ENCODE measurements at places on chromosomes 1 and 21. TPM values are rescaled to one million over a fixed set of nuclear protein-coding genes. Genes with fewer than 3 reads are reported as not detected.

DSTYK gene
- 16.4 TPM for total RNA-seq

PRDM2 gene
- total RNA-seq: 113 TPM

GRCh38 chr1:172270605-172271004, 149.9 kb upstream of the C1orf105 start:
- DNase-seq: no peak
- no peak overlapping the region for H3K27ac ChIP-seq
- H3K4me1 ChIP-seq: peaks cover 10% of the 10 kb centered on the region
- H3K4me3 ChIP-seq: no peak overlapping the region
- H3K36me3 ChIP-seq: no peaks in the 10 kb centered on the region

- no peak overlapping the region for H3K27ac ChIP-seq
- H3K36me3 ChIP-seq: no peaks in the 10 kb centered on the region
- H3K4me1 ChIP-seq: no peaks in the 10 kb centered on the region
- no peak for DNase-seq
Observed at GRCh38 chr1:240888039-240888786, 276.3 kb upstream of the GREM2 start.

- DNase-seq: no peak
- no peaks in the 10 kb centered on the region for H3K27me3 ChIP-seq
- H3K36me3 ChIP-seq: no peaks in the 10 kb centered on the region
- no peak overlapping the region for H3K27ac ChIP-seq
- H3K4me1 ChIP-seq: no peaks in the 10 kb centered on the region
Observed at GRCh38 chr1:238953448-238954010, 432.8 kb upstream of the CHRM3 start.

DNA sequence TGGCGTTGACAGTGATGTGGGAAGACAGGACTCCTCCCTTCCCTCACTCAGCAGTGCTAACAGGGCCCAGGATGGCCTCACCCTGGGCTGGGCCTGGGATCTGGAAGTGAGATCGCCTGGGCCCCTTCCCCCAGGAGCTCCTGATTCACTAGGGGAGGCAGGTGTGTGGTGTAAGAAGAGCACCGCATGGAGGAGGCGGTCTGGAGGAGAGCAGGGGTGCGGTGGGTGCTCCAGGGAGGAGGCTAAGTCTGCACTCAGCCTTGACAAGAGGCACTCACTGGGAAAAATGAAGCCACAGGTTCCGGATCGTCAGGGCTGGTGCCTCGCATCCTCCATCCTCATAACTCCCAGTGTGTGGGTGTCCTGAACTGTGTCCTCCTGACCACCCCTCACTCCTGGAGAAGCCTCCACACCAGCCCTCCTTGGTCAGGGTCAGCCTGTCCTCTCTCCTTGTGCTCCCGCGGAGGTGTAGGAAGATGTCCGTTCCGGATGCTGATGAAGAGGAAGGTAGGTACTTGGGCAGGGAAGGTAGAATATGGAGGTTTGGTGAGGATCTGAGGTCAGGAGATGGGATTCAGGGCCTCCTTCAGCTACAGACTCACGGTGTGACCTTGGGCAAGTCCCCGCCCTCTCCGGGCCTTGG, 142.1 kb upstream of the WNT4 start:
- no peak overlapping the region for H3K4me3 ChIP-seq
- H3K27ac ChIP-seq: no peak overlapping the region
- no peaks in the 10 kb centered on the region for H3K27me3 ChIP-seq
- no peaks in the 10 kb centered on the region for H3K36me3 ChIP-seq
- no peak for DNase-seq

FAM163A gene
- total RNA-seq: 0.11 TPM

DNA sequence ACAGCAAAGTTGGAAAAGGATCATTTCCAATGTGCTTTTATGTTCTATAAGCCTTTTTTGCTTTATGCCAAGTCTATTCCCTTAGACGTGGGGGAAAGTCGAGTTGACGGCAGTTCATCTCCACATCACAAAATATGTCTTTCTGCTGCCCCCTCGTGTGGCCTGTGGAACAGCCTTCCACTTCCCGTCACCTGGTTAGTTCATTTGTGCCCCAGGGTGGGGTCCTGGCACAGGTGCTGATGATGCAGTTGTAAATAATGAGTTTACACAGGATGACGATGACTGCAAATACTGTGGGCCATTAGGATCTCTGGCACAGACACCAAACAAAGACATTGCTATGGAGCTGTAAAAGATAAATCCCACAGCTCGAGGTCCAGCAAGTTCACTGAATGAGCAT, 10.0 kb upstream of the OTUD3 start:
- H3K36me3 ChIP-seq: no peaks in the 10 kb centered on the region
- H3K4me3 ChIP-seq: no peak overlapping the region
- H3K27me3 ChIP-seq: peaks cover 5% of the 10 kb centered on the region
- no peaks in the 10 kb centered on the region for H3K4me1 ChIP-seq
- no peak overlapping the region for H3K27ac ChIP-seq
